ENCODE measurements at places on chromosomes 5 and 9.
A peak's percentile ranks its signal among the peaks of the same experiment; 100 is the strongest.

- DNase-seq: no peak
These were observed 72.5 kb upstream of the SPEF2 start for GRCh38 chr5:35545190-35545589.

DNA sequence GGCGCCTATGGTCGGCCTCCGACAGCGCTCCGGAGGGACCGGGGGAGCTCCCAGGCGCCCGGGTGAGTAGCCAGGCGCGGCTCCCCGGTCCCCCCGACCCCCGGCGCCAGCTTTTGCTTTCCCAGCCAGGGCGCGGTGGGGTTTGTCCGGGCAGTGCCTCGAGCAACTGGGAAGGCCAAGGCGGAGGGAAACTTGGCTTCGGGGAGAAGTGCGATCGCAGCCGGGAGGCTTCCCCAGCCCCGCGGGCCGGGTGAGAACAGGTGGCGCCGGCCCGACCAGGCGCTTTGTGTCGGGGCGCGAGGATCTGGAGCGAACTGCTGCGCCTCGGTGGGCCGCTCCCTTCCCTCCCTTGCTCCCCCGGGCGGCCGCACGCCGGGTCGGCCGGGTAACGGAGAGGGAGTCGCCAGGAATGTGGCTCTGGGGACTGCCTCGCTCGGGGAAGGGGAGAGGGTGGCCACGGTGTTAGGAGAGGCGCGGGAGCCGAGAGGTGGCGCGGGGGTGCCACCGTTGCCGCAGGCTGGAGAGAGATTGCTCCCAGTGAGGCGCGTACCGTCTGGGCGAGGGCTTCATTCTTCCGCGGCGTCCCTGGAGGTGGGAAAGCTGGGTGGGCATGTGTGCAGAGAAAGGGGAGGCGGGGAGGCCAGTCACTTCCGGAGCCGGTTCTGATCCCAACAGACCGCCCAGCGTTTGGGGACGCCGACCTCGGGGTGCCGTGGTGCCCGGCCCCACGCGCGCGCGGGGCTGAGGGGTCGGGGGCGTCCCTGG, 561 bp downstream of the DAPK1 start:
- peak; percentile 96 for DNase-seq

- DNase-seq: no peak
These were observed 9.0 kb upstream of the OR1N1 start for GRCh38 chr9:122536134-122536533.

DNA sequence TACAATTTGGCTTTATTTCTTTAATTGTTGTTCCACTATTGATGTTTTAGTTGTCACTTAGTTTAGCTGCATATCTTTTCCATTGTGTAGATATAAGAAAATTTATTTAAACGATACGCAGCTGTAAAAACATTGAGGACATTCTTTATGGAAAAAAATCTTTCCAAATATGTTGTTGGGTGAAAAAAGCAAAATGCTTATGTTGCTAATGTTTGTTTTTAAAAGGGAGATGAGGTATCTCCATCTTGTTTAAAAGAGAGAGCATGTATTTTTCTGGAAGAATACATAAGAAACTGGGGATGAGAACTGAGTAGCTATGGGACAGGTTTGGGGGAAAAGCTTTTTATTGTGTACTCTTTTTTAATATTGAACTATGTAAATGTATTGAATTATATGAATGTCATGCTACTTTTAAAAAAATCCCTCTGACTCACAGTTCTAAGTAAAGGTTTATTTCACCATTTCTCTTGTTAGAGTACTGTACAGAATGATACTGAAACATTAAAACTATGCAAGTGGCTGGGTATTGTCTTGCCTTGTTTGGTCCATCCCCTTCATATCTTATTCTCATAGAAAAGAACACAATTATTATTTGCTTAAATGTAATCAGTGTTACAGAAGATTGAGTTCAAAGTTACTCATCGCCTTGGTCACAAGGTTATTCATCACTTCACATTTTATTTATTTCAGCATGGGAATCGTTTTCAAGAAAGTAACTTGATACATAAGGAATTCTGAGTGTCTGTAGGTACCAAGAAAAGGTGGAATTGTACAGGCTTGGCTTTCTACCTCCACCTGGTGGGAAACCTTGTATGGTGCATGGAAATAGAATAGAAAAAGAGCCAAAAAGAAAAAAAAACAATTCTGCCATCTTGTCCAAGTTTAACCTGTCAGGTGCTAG, 85.8 kb downstream of the RIC1 start:
- no peak for DNase-seq

GRCh38 chr5:175517824-175518450, 39.6 kb downstream of the SFXN1 start:
- DNase-seq: no peak

- no peak for DNase-seq
These were observed 18.8 kb downstream of the TRIO start for GRCh38 chr5:14161825-14162556.

DNA sequence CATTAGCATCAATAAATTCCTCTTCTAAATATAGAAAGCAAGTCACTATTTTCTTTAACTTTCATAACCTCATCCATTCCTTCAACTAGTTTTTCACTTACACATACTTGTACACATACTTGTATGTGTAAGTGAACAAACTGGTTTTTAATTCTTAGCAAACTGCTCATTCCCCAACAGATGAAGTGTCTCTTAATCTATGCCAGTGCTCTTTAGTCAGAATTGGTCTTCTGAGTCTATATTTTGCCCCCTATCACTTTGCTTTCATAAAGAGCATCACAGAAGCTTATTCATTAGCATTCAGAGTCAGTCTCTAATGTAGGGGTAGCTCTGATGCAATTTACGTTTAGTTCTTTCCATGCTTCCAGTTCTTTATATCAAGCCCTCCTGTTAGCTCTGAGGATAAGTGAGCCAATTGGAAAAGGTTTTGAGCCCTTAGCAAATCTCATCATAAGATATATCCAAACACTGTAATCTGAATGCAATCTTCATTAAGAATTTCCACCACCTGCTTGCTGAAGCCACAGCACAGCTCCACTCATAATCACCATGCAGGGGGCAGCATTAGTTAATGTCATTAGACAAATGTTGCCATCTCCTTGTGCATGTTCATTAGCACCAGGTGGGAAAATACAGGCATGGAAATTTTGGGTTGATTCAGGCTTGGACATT, 178.5 kb upstream of the SLC24A2 start:
- no peak for DNase-seq

DNA sequence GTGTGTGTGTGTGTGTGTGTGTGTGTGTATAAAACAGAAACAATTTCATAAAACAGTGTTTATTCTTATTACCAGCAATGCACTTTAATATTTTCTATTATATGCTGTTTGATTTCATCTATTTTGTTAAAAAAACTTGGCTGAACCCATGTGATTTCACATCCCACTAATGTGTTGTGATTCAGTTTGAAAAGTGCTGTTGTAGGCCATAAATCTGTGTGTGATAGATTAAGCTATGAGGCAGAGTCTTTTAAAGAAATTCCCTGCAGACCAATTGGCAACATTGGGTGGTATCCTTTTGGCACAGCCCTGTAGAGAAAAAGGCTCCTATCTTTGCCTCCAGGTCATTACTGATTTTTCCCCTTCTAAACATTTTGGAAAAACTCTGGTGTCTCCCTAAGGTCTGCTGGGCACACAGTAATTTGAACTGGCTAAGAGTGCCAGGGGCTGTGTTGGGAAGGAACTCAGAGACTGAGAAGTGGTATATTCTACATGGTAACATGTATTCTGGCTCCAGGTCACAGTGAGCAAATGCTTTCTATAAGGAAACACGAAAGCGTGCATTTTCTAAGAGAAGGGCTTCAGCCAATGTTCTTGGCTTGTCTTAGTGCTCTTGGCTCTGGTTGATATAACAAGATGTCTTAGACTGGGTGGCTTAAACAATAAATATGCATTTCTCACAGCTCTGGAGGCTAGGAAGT, 4.5 kb downstream of the CAMK4 start:
- no peak for DNase-seq

- no peak for DNase-seq
These were observed 209.7 kb upstream of the KLF4 start for GRCh38 chr9:107699231-107699630.

DNA sequence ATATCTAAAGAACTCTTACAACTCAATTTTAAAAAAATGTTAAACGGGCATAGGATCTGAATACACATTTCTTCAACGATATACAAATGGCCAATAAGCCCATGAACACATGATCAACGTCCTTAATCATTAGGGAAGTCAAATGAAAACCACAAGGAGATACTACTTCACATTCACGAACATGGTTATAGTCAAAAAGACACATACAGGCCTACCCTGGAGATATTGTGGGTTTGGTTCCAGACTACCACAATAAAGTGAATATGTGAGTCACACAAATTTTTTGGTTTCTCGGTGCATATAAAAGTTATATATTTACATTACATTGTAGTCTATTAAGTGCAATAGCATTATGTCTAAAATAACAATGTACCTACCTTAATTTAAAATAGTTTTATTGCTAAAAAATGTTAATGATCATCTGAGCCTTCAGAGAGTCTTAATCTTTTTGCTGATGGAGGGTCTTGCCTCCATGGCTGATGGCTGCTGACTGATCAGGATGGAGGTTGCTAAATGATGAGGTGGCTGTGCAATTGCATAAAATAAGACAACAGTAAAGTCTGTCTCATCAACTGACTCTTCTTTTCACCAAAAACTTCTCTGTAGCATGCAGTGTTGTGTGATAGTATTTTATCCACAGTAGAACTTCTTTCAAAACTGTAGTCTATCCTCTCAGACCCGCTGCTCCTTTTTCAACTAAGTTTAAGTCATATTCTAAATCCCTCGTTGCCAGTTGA, 15.1 kb downstream of the AK3 start:
- DNase-seq: no peak

DNA sequence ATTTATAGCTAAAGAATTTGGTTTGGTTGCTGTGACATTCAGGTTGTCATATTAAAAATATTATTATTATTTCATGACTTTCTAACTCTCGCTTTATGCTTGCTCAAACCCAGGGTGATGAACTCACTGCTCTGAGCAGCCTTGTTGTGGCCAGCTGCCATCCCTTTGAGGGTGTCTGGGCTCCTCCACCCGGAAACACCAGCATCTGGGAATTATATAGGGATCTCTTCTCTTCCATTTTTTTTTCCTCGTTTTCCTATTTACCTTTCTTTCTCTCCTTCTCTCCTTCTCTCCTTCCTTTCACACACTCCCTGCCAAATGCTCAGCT, 355.8 kb upstream of the SMARCA2 start:
- no peak for DNase-seq

DNA sequence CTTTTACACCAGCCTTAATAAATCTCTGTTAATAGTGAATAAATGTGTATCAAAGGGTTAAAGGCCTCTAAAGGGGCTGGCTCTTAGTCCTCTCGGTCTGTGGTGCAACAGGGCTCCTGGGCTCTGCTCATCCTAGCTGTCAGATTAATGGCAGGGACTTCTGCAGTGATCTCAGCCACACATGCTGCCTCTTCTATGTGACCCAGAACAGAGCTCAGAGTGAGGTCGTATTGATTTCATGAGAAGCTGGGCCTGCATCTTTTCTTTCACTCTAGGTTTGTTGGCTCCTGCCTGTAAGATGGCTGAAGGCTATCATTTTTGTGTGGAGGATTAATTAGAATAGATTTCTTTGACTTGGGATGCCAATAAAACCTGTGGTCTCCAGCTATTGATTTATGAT, 165.0 kb upstream of the GLRA1 start:
- DNase-seq: no peak

DNA sequence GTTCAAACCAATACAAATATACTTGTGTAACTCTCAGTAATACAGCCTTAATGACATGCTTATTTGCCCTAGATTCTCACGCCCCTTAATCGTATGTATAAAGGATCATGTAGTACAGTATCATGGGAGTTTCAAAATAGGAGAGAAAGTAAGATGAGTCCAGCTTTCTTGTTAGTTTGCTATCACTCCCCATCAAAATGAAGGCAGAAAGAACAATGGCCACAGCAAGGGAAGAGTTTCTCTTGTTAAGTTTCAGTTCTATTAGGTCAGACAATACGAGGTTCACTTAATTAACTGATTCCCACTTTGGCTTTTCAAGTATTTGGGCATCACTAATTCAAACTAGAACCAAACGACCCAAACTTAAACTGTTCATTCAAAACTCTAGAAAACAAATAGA, 55.4 kb downstream of the CDC14B start:
- DNase-seq: no peak

DNA sequence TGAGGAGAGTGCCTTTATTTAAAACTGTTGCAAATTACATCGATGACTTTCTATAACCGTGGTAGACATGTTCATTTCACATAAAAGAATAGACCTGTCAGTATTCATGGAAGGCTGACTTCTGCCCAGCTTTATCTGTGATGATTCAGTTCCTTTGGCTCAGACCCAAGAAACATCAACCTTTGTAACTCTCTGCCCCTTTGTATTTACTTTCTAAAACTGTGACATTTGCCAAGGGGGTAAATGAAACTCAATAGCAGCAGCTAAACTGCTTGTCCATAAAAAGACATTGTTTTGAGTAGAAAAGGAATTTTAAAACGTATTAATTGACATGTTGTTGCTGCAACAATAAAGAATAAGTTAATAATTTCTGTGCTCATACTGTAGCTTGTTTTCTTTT, 137.8 kb upstream of the ANKH start:
- no peak for DNase-seq

DNA sequence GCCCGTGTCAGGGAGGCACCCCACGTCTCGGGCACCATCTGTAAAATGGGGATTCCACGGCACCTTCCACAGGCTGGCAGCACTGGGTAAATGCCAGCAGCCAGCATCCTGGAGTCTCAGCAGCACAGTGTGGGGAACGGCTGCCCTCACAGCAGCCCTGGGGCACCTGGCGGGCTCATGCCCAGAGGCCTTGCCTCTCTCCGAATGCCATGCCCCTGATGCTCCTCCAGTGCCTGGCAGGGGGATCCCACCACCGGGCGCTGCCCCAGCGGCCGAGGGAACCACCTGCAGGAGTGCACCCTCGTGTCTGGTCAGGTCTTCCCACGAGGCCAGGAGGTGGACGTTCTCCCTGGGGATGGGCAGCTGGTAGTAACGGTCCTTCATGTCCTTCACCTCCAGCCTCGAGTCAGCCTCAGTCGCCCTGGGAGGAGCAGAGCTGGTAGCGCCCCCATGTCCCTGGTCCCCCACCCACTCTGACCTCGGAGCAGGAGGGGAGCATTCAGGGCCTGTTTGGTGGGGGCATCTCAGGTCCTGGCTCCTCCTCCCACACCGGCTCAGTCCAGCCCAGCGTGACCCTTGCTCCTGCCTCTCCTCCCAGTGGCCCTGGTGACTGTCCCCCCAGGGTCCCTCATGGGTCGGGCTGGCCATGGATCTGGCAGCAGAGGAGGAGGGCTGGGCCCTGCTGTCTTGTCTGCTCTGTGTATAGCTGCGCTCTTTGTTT, 49.9 kb upstream of the NRARP start:
- no peak for DNase-seq

GRCh38 chr5:129963359-129963758, 59.1 kb downstream of the CHSY3 start:
- no peak for DNase-seq
